ENCODE measurements at places on chromosomes 12 and 14.

DNA sequence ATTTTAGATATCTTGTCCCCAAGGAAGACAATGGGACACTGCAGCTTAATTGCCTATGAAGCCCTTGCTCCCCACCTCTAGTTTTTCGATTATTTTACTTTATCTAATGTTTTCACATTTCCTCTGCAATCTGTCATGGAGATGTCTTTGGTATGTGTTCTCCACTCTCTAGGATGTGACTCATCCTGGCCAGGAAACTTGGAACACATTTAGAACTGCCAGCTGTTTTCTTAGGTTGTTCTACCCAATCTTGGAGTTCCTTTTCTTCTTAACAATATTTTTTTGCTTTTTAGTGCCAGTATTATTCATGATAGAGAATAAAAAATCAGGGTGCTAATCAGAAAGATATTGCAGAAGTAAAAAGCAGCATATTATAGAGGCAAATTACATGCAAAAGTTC, 101.7 kb upstream of the CLEC14A start:
- no peak for DNase-seq

DNA sequence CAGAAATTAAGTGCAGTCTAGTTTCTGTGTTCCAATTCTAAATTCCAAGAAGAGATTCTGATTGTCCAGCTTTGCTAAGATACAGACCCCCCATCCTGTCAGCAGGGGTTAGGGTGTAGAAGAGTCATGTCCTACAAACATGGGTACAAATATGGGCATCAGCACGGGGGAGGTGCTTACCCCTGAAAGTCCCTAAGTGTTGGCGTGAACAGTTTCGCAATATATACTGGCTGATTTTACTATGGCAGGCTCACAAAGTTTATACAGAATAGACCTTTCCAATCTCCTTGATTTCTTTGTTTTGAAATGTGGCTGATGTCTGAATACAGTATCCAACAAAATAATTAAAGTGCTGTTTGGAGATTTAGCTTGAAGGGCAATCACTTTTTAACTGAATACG, 71.6 kb upstream of the PPM1H start:
- no peak for DNase-seq

DNA sequence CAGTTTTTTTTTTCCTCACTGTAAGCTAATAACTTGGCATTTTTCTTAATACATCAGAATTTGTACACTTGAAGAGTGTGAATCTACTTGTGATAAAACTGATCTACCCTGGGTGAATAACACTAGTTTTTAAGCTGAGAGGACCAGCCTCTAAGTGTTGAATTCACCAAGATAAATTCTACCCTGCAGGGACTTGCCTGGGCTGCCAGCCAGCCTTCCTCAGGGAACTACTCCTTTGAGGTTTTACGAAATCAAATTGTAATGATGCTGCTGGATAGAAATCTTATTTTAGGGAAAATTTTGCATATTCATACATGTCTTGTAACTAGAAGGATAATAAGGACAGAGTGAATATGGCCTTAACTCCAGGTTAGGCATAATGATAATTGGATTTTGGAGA, 1.9 kb downstream of the MED21 start:
- DNase-seq = no peak

DNA sequence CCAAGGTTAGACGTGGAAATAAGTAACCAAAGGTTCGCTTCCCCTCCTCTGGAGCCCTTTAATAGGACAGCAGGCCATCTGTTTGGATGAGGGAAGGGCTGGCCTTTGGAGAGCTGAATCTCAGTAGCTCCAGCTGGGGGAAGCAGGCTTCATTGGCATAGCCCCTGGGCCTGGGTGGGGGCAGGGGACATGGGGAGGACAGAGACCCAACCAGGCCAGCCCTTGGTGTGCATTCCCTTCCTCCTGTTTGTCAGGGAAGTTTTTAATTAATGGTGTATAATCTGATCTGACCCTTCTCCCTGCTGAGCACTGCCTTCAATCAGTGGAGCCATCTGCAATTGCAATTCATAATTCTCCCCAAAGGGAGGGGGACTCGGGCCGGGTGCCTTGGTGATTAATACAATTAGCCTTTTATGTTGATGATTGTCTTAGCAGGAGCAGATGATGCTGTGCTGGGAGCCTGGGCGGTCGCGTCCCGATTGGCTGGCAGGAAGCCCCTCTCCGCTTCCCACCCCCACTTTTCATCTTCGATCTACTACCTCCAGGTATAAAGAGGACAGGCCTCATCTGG, 6.4 kb downstream of the AQP6 start:
- no peak for DNase-seq

- DNase-seq = no peak
Measured at GRCh38 chr14:25988536-25988935, 609.3 kb downstream of the NOVA1 start.

DNA sequence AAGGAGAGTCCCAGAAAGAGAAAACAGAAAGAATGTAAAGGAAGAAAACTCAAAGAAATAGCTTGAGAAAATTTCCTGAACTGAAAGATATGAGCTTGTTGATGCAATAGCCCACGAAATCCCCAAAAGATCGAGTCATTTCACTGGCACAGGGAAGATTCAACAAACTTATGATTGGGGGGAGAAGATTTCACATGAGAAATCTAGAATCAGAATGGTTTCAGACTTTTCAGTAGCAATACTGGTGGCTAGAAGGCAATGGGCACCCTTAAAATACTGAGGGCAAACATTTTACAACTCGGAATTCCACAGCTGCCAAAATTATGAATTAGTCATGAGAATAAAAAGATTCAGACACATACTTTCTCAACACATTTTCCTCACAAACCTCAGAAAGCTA, 8.9 kb upstream of the KRT7 start:
- no peak for DNase-seq

- no peak for DNase-seq
Measured at GRCh38 chr14:90671382-90672234, 144.6 kb downstream of the TTC7B start.

DNA sequence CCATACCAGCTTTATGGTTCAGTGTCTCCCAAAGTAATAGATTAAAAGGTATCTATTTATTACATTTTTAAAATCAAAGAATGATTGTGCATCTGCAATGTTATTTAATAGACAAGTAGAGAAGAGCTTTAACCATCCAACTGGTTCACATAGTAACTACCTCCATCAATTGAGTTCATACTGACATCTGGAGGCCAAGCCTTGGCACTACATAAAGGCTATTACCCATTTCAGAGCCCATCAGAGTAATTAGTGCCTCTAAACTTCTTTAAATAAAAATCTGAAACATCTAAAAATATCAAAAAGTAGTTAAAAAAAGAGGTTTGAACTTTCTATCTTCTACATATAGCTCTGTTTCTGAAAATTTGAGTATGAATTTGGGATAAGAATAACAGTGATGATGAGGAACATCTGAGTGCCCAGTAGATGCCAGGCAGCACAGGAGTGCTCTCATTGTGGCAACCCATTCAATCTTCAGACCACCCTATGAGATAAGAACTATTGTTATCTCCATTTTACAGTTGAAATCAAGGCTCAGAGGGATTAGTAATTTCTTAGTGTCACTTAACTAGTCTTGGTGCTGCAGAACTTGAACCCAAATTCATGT, 132.9 kb upstream of the DAAM1 start:
- no peak for DNase-seq

DNA sequence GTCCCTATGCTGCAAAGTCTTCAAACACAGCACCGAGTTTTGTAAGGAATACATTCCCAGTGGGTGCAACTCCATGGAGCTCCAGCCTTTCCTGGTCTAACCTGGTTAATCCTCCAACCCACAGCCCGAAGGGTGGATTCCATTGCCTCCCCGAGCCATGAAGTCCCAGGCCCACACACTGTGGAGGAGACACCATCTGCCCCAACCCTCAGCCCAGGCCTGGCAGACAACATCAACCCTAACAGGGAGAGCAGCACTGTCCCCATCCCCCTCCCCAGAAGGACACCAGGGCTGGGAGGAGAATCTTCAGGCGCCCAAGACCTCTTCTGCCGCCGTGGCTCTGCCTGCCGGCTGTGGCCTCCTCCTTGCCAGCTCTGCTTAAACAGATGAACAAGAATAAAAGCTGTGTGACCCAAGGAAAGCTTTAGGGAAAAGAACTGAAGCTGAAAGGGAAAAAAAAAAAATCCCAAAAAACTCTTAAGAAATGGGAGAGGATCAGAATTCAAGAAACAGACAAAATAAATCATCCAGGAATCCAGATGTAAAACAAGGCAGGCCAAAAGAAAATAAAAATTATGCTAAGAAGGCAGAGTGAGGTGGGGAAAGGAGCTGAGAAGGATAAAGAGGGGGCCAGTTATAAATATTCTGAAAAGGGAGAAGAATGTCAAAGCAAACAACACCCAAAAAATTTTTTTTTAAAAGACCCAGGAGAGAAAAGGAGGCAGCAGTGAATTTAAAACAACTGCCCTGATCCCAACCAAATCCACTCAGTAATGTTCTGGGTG, 16.0 kb upstream of the ZFP36L1 start:
- DNase-seq = no peak

DNA sequence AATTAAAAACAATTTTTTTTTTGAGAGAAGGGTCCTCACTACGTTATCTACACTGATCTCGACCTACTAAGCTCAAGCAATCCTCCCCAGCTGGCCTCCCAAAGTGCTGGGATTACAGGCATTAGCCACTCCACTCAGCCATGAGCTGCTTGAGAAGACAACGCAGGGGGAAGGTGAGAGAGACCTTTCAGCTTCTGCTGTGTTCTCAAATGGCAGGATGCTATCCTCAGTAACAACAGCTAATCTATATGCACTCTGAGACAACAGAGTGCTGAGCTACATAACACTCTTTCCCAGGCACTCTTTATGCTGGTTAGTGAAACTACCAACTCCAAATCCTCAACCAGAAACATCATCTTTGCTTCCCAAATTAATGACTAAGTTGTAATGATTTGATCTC, 526.1 kb downstream of the CCER1 start:
- DNase-seq = no peak

- no peak for DNase-seq
Measured at GRCh38 chr14:59333235-59333634, 131.9 kb downstream of the GPR135 start.

DNA sequence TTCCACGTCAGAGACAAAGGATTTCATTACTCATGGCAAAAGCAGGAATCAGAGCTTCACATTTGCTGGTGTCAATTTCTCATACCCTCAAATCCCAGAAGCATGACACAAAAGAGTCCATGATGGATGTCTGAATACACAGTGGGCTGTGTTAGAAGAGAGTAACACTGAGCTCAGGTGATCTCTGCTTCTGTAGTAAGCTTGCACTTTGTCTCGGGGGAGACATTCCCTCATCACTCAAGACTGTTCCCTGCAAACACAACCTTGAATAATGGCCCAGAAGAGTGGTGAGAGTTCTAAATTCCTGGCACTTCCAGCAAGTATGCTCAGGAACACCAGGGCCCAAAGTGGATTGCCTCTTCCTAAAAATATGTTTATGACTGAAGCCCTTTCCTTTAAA, 1787.2 kb upstream of the SEL1L start:
- DNase-seq = no peak

- no peak for DNase-seq
Measured at GRCh38 chr12:39102474-39103209, 197.3 kb upstream of the CPNE8 start.

- no peak for DNase-seq
Measured at GRCh38 chr12:62681306-62681705, 214.7 kb downstream of the MON2 start.

DNA sequence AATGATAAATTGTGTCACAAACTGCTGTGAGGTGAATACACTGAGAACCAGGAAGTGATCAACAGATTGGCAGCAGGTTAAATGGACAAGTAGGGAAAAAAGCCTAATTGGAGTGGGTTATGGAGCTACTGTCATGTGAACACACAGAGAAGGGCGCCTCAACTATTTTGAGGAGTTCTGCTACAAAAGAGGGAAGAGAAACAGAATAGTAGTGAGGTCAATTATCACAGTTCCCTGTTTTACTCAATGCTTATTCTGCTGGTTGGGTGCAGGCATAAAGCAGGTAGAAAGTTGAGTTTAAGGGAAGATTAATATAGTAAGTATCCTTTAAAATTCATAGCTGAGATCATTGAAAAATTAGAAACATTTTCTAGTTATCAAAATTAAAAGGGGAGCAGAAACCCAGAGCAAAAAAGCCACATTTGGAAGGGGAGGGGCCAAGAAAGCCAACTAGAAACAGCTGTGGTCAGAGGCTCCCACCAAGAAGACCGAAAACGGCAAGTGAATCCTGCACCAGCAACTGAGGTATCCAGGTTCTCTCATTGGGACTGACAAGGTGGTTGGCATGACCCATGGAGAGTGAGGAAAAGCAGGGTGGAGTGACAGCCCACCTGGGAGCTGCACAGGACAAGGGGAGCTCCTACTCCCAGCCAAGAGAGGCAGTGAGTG, 105.7 kb downstream of the ZC3H14 start:
- no peak for DNase-seq

DNA sequence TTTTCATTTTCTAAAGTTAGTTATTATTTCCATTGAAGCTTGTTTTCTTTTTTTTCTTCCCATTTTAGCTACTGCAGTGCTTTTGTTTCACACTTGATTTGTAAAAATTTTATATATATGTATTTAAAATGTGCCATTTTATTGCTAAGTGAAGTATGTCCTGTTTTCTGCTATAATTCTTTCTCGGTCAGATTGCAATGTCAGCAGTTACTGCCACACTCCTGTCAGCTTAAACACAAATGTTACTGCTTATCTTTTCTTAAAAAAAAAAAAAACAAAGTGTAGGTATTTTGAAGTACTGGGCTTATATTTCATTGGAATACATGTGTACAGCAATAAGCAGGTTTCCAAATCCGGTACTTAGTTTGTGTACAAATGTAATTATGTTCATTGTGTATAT, 63.4 kb upstream of the AEBP2 start:
- DNase-seq = no peak

- DNase-seq = no peak
Measured at GRCh38 chr12:32120419-32120818, 13.8 kb downstream of the BICD1 start.

- DNase-seq = no peak
Measured at GRCh38 chr12:2261708-2262107, 208.9 kb downstream of the CACNA1C start.

- no peak for DNase-seq
Measured at GRCh38 chr14:71883094-71883493, 49.1 kb upstream of the RGS6 start.

DNA sequence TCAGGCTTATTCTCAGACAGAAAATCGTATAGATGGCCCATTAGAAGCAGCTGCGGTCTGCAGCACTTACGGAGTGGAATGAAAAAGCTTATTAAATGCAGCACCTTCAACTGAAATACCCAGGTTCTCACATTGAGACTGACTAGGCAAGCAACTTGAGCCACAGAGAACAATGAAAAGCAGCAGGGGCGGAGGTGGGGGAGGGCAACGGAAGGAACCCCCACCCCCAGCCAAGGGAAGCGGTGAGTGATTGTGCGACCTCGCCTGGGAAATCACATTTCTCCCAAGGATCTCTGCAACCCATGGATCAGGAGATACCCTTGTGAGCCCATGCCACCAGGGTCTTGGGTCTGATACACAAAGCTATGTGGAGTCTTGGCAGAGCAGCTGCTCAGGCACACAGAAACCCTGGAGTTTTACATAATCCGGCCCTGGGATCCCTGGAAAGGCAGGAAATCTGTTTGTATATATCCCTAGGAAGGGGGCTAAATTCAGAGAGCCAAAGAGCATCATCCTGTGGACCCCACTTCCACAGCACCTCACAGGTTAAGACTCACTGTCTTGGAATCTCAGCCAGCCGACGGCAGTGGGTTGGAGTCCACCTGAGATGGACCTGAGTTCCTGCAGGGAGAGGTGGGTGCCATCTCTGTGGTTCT, 38.1 kb downstream of the PZP start:
- DNase-seq = no peak

GRCh38 chr12:94187361-94187760, 39.0 kb downstream of the PLXNC1 start:
- no peak for DNase-seq

- no peak for DNase-seq
Measured at GRCh38 chr12:30155001-30155730, 371.4 kb upstream of the TMTC1 start.
